Pancreas (tissue), 10 donors: ENCODE measurements at places on chromosomes 16 and 17.

GRCh38 chr17:17206913-17207335, 791 bp upstream of the PLD6 start:
- H3K27ac ChIP-seq = peak overlapping the region; percentile 82
- H3K4me1 ChIP-seq = peaks cover 13% of the 10 kb centered on the region
- peak overlapping the region; percentile 50 for H3K4me3 ChIP-seq

- H3K36me3 ChIP-seq = no peaks in the 10 kb centered on the region
- DNase-seq = peak; percentile 83
- H3K27ac ChIP-seq = peak overlapping the region; percentile 94
- H3K27me3 ChIP-seq = no peaks in the 10 kb centered on the region
These were observed 586 bp downstream of the UBALD2 start for GRCh38 chr17:76265624-76266243.

DNA sequence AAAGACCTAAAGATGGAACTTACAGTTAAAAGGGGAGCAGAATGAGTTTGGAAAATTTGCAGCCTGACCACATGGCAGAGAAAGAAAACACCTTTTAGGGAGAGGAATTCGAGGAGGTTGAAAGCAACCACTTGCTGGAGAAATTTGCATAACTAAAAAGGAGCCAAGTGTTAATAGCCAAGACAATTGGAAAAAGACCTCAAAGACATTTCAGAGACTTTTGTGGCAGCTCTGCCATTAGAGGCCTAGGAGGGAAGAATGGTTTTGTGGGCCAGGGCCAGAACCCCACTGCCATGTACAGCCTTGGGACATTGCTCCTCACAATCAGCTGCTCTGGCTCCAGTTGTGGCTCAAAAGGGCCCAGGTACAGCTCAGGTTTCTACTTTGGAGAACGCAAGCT, 338.5 kb downstream of the UTP18 start:
- H3K27ac ChIP-seq = no peak overlapping the region
- H3K4me3 ChIP-seq = no peak overlapping the region
- H3K36me3 ChIP-seq = no peaks in the 10 kb centered on the region
- no peaks in the 10 kb centered on the region for H3K4me1 ChIP-seq
- no peak for DNase-seq
- H3K27me3 ChIP-seq = no peaks in the 10 kb centered on the region

GRCh38 chr16:50273888-50274325, 7.6 kb downstream of the ADCY7 start:
- peak; percentile 33 for DNase-seq
- H3K4me3 ChIP-seq = no peak overlapping the region
- H3K36me3 ChIP-seq = no peaks in the 10 kb centered on the region
- no peak overlapping the region for H3K27ac ChIP-seq
- H3K4me1 ChIP-seq = no peaks in the 10 kb centered on the region
